ENCODE measurements at places on chromosomes 11 and 22.

GRCh38 chr11:43997022-43997660 lies 50.6 kb upstream of the ACCSL start:
- no peak for DNase-seq

- DNase-seq: no peak
Observed at GRCh38 chr11:40149721-40150120, 1309.7 kb downstream of the LRRC4C start.

- DNase-seq: peak; percentile 83
Observed at GRCh38 chr22:39960791-39961746, 872 bp downstream of the TMA7B start.

GRCh38 chr11:2589538-2589934 lies 110.3 kb downstream of the KCNQ1OT1 start:
- no peak for DNase-seq

- DNase-seq: no peak
Observed at GRCh38 chr22:46953968-46954765, 191.7 kb downstream of the TBC1D22A start.

DNA sequence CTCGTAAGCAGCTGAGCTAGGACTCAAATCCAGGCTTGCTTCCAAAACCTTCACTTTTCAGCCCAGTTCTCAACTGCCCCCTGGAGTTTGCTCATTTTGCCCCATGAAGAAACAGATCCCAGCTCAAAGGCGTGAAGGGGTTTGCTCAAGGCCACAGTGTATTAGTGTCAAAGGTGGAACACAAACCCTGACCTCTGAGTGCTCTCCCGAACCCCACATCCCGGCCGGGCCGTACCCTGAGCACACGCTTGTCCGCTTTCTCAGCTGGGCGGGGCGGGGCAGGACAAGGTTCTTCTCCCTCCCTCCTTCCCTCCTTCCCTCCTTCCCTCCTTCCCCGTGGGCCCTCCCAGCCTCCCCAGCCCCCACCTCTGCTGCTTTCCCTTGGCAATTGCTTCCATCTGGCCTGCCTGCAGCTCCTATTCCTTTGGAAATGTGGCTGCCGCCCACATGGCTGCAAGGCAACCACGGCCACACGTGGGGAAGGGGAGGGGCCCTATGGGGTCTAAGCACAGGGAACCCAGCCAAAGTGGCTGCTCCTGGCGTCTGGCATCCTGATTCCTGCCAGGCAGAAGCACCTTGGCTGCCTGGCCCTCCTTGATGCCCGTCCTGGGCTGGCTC lies 4.1 kb downstream of the ST3GAL4 start:
- no peak for DNase-seq

- peak; percentile 65 for DNase-seq
Observed at GRCh38 chr11:94747601-94748041, 20.5 kb upstream of the AMOTL1 start.
